SK-N-DZ (cell line): ENCODE measurements at places on chromosomes 1 and 21.

DNA sequence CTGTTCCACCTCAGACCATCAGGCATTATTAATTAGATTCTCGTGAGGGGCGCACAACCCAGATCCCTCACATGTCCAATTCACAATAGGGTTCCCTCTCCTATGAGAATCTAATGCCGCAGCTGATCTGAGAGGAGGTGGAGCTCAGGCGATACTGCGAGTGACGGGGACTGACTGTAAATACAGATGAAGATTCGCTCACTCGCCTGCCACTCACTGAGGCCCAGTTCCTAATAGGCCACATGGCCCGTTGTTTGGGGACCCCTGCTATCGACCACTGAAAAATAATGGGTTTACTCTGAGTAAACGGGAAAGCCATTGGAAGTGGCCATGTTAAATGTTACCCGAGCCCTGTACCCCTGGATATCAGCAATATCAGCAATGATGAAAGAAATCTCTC is 65.9 kb downstream of the GRIK1 start:
- DNase-seq: no peak

GRCh38 chr1:59908682-59909081 is 17.9 kb downstream of the CYP2J2 start:
- no peak for DNase-seq

DNA sequence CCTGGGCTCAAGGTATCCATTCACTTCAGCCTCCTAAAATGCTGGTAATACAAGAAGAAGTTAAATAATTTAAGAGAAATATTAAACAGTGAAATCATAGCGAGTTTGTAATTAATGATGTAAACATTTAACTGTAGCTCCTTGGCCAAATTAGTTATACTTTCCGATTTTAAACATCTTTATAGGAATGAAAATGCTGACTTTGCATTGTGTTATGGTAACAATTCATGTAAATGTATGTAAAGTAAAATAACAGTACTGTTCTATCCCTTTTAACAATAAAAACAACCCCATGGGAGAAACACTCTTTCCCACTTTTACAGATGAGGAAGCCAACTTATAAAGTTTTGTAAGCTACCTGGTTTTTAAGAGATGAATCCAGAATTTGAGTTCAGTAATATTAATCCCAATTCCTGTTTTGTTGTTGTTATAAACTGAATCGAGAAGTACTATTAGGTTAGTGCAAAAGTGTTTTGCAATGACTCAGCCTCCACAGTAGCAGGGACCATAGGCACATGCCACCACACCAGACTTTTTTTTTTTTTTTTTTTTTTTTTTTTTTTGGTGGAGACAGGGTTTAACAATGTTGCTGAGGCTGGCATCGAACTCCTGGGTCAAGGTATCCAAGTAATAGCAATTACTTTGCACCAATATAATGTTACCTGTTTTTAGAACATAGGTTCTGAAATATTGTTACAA is 1360.4 kb downstream of the BRINP3 start:
- no peak for DNase-seq

- DNase-seq: no peak
Observed at GRCh38 chr1:3457910-3458883, 3.7 kb downstream of the ARHGEF16 start.

DNA sequence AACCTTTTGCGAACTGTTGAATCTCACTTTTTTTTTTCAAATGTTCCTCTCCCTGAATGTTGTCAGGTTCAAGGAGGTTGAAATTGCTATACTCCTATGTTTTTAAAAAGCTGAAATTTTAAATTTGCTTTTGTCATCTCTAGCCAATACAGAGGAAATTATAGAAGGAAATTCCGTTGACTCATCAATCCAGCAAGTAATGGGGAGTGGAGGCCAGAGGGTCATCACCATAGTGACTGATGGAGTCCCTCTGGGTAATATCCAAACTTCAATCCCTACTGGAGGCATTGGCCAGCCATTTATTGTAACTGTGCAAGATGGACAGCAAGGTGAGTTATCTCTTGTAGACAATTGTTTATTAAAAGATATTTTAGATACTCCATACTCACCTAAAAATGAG is 36.3 kb downstream of the GABPB2 start:
- DNase-seq: no peak

GRCh38 chr1:43441894-43442637 is 11.7 kb downstream of the HYI start:
- DNase-seq: no peak

- no peak for DNase-seq
Observed at GRCh38 chr1:5109633-5110032, 455.2 kb downstream of the AJAP1 start.
